ENCODE measurements at places on chromosomes 2 and 18.

GRCh38 chr2:236633775-236634560 lies 64.3 kb downstream of the ACKR3 start:
- no peak for DNase-seq

GRCh38 chr2:213199871-213200270 lies 48.5 kb upstream of the IKZF2 start:
- no peak for DNase-seq

DNA sequence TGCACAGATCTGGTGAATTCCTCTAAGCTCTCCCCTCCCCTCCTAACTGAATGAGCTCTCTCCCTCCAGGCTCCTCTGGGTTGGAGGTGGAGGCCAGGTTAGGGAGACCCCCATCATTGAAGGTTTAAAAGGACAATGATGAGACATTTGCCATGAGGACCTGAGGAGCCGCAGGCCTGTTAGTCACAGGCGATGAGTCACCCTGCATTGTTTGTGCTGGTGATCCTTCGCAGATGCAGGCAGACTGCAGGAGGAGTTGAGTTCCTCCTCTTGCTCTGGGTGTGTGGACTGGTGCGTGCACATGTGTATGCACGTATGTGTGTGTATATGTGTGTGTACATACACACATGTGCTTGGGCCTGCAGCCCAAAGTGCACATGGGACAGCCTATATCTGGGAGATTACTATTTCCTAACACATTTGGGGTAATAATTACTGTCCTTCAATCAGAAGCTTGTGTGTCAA lies 42.0 kb downstream of the MCFD2 start:
- peak; percentile 91 for DNase-seq

DNA sequence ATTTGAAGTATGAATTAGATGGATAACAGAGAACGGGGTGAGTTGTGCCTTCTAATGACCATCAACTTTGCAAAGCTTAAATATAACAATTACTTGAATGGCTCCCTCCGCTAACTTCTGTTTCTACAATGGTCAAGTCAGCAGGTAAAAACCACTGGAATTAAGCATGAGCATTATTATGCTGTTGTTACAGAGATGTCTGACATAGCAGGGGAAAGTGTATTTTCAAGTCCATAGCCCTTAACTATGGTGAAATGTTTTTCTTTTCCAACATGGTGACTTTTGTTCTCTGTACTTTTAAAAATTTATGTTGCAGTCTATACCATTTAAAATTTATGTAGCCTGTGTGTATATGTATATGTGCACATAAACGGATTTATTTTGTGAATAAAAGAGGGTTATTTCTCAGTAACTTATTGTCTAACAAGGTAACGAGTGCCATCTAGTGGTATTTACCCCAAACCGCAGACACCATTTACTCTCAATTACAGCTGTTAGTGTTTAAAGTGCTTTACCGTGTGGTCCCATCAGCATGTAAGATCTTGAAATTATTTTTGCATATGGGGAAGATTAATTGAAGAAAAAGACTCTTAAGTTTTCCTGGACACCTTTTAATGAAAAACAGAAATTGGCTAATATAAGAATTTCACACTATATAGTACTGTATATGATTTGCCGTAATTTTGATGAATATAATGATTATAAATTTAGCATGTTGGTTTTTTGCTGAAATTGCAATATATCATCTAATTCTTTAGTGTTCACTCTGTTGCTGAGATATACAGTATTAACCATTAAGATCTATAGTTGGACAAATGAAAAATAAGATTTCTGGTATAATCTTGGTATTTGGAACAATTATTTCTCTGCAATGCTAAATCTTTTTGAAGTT lies 78.2 kb downstream of the UBE2E3 start:
- DNase-seq = no peak

DNA sequence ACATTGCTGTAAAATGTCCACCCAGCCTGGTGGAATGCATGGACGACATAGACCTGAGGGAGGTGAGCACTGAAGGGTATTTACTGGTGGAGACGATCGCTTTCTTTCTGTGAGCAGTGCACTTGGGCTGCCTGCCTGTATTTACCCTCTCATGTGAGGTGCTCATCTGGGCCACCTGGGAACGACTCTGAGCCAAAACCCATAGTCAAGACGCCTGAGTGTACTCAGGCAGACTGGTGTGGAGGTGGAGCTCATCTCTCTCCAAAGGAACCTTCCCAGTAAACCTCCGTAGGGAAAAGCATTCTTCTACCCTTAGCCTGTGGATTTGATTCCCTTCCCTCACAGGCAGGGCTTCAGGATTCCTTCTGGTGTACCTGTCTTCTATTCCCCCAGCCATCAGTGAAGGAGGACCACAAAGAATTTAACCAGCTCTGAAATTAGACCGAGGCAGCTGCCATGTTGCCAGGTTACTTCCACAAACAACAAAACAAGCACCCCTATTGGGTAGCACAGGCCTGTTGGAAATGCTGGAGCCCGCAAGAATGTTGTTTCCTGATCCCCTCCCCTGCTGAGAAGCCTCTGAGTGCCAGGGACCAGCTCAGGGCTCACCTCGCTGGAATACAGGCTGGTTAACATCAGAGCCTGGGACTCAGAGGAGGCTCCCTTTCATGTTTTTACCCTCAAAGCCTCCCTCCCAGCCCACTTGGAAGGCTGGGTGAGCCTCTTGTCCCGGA lies 47.5 kb upstream of the TXNDC2 start:
- DNase-seq = no peak

Data from BJ (cell line).